ENCODE measurements at places on chromosomes 2 and 18. TPM values are rescaled to one million over a fixed set of nuclear protein-coding genes. Genes with fewer than 3 reads are reported as not detected.

GRCh38 chr2:95552911-95553310 lies 38.9 kb upstream of the TRIM43 start:
- no peak for ATAC-seq

Gene EHBP1
- total RNA-seq: 50.2 TPM

Gene TANC1
- total RNA-seq: 6.0 TPM

Gene GALNT5
- total RNA-seq: 0.05 TPM

GRCh38 chr2:238422285-238422684 lies 4.4 kb upstream of the ASB1 start:
- no peak for ATAC-seq

Gene CYP27C1
- 2.3 TPM for total RNA-seq

GRCh38 chr2:120223034-120223912 lies at the start of gene TMEM185B:
Gene TMEM185B, minus strand, starts transcription at chr2:120223400. Its CDS starts 424 bp downstream, at chr2:120222976.
- peak; percentile 93 for ATAC-seq

- no peak for ATAC-seq
Measured at GRCh38 chr2:49861821-49862220, 707.5 kb upstream of the FSHR start.

Gene PROKR1
- 0.11 TPM for total RNA-seq

- ATAC-seq: no peak
Measured at GRCh38 chr2:108776475-108776874, 10.1 kb upstream of the CCDC138 start.

DNA sequence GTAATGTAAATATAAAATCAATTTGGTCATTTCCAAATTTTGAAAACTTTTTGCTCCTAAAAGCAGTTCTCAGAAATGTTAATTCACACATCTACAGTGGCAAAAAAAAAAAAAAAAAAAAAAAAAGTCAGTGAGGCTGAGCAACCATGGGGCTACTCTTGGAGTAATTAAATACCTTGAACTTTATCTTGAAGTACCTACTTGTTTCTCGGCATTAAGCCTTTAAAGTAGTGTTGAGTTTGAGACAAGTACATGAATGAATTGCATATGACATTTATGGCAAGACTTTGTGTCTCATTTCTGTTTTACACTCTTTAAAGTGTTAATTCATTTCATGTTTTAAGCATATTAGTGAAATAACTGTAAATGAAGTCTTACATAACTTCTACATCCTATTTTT lies 613.3 kb downstream of the XIRP2 start:
- ATAC-seq: no peak

DNA sequence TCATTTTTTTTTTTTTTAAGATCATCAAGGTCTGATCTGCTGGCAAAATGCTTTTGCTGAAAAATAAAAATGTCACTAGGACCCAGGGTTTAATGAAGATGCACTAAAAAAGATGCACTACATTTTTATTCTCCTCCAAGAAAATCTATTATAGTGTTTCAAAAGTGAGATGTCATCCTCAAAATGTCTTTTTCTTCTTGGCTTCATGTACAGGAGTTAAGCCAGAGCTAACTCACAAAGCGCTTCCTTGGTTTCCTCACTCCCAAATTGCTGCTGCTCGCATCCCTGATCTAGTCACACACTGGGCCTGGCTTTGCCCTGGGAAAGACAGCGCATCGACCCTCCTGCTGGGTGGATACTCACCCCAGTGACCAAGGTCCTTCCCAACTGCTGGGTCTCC lies 113.4 kb upstream of the CCDC68 start:
- no peak for ATAC-seq

Gene SELENOI
- 23.1 TPM for total RNA-seq

- no peak for ATAC-seq
Measured at GRCh38 chr18:54622084-54622483, 31.0 kb downstream of the DYNAP start.

Gene DAW1
- total RNA-seq: 0.08 TPM

DNA sequence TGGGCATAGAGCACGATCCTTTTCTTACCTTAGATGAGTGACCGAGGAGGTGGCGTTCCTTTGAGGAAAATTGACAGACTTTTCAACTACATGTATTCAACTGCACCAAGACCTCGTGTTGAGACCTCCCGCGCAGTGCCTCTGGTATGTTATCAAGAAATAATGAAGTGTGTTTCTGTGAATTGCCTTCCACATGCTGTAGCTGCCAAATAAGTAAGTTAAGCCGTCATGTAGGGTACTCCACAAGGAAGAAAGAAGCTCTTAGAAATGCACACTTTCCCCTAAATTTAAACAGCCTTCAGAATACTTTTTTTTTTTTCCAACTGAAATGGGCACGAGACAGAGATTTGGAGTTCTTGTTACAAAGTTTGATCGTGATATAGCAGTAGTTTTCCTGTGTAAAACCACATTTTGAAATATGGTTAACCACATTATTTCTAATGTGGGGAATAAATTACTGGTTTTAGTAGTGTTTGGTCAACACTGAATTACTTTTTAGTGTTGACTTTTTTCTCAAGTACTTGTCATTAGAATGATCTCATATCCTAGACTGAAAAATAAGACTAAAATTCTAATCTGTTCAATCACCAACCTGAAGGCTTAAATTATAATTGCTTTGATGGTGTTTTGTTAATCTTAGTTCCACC lies 30.5 kb downstream of the PDK1 start:
- ATAC-seq: no peak

DNA sequence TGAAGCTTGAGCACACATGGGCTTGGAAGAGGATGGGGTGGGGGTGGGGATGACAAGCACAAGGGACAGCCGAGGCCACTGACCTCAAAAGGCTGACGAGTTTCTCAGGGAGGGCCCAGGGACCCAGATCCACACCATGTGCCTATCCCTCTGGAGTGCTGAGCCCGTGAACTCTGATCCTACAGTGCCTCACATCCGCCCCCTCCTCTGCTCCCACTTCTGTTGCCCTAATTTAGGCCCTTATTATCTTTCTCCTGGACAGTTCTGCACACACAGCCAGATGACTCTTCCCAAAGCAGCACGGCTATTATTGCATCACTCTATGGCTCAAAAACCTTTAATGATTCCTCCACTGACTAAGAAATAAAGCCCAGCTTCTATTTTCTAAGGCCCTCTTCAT lies 24.8 kb downstream of the CYRIA start:
- peak; percentile 41 for ATAC-seq

- ATAC-seq: no peak
Measured at GRCh38 chr2:6538607-6539006, 327.1 kb downstream of the CMPK2 start.

GRCh38 chr2:182860858-182861257 lies 5.6 kb downstream of the FRZB start:
- ATAC-seq: no peak

GRCh38 chr2:39290433-39290832 lies 46.7 kb upstream of the CDKL4 start:
- no peak for ATAC-seq

DNA sequence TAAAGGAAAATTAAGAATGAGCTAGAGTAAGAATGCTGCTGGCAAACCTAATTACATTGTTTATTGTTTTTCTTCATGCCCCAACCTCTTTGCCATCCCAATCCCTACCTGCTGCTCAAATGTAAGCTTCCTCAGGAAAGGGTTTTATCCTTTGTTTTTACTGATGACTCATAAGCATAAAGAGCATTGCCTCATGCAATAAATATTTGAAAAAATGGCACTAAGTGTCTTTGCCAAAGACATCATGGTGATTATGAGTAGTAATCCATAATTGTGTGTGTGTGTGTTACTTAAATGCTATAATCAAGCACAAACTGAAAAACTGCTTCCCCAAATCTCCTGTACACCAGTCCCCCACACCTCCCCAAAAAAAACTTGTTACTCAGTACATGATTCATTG lies 53.4 kb downstream of the DNER start:
- no peak for ATAC-seq

GRCh38 chr18:13136904-13137669 lies 81.5 kb upstream of the LDLRAD4 start:
- ATAC-seq: peak; percentile 70

Gene RAB1A
- 96.9 TPM for total RNA-seq

Gene IL37
- total RNA-seq: not detected

DNA sequence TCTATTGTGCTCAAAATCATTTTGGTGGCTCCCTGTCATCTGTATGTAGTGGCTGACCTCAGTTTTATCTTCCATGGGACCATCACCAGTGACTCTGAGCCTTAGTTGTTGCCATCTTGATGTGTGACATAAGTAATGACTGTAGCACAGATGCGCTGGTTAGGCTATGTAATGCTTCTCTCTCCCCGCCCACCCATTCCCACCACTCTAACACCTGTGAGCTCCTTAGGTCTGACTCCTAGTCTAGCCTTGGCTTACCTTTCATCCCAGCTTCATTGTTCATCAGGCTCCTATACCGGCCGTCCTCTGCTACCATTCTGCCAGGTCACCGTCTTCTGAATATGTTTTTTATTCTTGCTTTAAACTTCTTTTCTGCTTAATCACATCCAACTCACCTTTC lies 17.2 kb downstream of the MYO1B start:
- ATAC-seq: no peak

DNA sequence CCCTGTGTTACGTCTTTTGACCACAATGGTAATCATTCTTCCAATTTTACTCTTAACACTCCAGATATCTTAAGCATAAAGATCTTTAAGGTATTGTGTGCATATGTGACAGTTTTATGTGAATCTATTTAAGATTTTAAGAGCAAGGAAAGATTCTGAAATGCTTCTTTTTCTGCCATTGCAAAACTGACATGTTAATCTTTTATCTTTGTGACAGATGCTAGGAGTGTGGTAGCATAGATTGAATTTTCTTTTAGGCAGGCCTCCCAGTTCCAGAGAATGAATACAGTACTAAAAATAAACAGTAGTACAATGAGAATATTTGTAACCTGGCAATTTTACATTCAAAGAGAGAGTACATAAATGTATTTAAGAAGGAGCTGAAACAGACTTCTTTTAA lies 232.5 kb upstream of the ZSWIM2 start:
- ATAC-seq: no peak

Gene DPP4
- total RNA-seq: 1.0 TPM

- ATAC-seq: no peak
Measured at GRCh38 chr2:43025709-43026295, 200.6 kb downstream of the ZFP36L2 start.

Gene HRH4
- 0.22 TPM for total RNA-seq

DNA sequence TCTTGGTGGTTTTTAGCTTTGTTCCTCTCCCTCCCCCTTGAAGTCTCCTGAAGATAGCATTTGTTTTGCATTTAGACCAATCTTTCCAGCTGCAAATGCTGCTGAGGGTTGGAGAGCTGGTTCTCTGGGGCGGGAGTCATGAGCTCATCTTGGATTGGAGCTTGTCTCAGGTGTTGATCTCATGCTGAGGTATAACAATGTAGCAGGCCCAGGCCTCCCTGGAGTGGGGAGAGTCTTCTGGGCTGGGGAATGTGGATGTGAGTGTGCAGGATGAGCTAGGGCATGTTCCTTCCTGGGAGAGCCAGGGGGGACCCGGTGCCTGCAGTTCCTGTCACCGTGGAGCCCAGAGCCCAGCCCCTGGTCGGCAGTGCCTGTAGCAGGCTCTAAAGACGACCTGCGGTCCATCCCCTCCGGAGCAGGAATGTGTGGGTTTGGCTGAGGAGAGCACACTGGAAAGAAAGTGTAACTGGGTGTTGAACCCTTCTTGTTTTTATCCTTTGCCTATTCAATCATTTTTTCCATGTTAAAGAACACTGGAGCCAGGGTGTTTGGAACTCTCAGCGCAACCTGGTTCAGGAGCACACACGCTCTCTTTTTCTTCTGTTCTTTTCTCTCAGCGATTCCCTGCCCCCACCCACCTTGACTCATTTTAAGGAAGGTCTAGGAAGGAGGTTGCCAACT lies 2.7 kb downstream of the ZNF532 start:
- peak; percentile 51 for ATAC-seq

DNA sequence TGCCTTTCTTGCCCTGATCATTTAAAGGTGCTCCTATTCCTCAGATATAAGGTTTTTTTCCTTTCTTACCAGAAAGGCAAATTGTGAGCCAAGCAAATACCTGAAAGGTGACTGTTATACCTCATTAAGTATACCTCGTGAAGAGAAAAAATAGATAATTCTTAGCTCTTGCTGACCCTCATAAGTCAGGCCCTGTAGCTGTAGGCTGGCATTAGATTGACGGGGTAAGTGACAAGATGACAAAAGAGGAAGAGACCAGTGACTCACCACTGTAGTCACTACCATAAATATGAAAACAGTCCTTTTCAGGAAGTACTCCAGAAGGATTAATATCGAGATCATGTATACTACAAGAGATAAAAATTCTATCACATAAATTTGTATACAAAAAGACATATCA lies 104.6 kb downstream of the PTPN4 start:
- ATAC-seq: no peak

- ATAC-seq: no peak
Measured at GRCh38 chr2:157261199-157261782, 3.8 kb downstream of the GALNT5 start.

GRCh38 chr2:98487101-98487805 lies 42.6 kb downstream of the INPP4A start:
- no peak for ATAC-seq

DNA sequence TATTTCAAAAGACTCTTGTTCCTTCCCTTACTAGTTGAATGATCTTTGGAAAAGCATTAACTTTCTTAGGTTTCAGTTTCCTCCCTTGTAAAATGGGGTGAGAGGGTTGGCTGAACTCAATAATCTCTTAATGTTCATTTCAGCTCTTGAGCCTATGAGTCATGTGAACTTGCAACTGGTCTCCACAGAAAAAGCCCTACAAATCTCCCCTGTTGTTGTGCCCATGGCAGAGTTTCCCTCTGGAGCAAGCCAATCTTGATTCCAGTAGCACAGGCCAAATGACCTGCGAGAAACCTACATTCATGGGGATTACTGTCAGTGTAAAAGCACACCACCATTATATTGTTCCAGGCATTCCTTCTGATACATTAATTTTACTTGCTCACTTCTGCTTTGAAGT lies 388.9 kb downstream of the ALK start:
- ATAC-seq: no peak

Gene SLC4A5
- 2.0 TPM for total RNA-seq

Gene SH3RF3
- total RNA-seq: 3.5 TPM

Gene ESCO1
- 13.8 TPM for total RNA-seq

Measured in motor neuron (in vitro differentiated cells).